Activated T-helper 1 cell treated with anti-CD3 and anti-CD28 coated beads, Interleukin-2, amount 50 U/mL, for 16 hours (primary cell): ENCODE measurements at places on chromosomes 12 and 14.

DNA sequence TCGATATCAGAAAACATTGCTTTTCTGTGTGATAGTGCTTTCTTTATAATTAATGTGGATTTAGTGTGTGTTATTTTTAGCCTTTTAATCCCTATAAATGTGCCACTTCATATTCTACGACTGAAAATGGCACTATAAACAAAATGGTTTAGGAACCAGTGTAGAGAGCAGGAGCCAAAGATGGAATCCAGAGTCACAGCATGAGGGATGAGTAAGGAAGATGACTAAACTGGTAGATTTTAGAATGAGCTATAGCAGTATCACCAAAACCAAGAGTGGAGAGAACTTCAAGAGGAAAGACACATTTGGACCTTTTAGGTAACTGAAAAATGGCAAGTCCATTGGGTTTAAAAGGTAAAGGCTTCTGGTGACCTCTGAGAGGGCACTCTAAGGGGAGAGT lies 887.2 kb downstream of the NRXN3 start:
- no peak for DNase-seq

GRCh38 chr14:91354979-91355685 lies 62.5 kb downstream of the CCDC88C start:
- no peak for DNase-seq

- no peak for DNase-seq
Observed at GRCh38 chr12:84637926-84638325, 274.7 kb downstream of the SLC6A15 start.

DNA sequence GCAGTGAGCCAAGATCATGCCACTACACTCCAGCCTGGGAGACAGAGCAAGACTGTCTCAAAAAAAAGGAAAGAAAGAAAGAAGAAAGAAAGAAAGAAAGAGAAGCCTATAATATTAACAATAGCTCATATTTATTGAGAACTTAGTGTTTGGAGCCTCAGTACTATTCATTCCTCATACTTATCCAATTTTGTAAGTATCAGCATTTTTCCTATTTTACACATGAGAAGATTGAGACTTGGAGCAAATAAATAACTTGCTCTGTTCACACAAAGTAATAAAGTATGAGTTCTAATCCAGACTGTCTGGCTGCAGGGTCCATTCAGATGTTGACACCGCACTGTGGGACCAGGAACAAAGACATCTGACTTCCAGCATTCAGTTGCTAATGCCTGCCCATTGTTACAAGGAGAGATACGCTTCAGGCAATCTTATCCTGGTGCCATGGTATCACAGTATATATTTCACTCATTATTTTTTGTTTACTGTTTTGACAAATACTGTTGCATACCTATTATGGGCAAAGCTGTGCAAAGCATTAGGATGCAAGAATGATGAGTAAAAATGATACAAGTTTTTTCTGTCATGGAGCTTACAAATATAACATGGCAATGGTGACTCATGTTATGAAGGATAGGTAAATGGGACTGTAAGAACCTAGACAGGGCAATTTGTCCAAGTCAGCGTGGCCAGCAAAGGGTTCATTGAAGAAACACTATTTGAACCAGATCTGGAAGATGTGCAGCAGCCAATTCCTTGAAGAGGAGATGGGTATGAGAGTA lies 21.4 kb upstream of the TMTC2 start:
- DNase-seq = no peak

DNA sequence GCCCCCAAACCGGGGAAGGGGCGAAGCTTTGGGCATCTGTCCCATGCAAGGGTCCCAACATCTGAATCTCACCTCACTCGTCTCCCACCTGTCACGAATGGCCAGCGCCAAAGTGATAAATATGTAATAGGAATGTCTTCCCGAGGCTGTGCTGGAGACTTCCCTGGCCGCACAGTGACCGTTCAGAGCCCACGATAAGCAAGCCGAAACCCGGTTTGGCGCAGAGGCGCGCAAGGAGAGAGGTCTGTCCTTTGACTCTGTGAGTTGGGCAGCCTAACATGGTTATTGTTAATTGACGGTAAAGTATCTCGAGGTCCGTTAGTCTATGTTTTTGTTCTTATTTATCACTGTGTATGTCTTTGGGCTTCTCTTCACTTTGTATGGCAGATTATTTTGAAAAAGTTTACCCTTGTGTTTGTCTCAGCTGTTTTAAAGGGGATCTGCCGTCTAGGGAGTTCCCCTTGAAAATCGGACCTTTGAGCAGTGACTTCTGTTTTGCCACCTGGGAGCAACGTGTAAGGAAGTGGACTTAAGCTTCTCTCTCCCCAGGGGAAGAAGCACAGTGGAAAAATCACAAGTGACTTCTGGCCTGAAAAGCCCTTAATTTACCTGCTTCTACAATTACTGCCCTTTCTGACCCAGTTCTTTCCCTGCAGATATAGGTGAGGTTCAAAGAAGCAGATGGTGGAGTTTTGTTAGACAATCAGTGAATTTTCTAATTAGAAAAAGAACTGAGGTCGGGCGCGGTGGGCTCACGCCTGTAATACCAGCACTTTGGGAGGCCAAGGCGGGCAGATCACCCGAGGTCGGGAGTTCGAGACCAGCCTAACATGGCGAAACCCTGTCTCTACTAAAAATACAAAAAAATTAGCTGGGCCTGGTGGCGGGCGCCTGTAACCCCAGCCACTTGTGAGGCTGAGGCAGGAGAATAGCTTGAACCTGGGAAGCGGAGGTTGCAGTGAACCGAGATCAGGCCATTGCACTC lies 1.1 kb upstream of the TM9SF1 start:
- DNase-seq = no peak

GRCh38 chr14:24986206-24986893 lies 63.6 kb downstream of the STXBP6 start:
- no peak for DNase-seq

- no peak for DNase-seq
Observed at GRCh38 chr12:1920436-1920835, 2.0 kb upstream of the CACNA2D4 start.

GRCh38 chr12:120479458-120479857 lies 9.9 kb upstream of the SRSF9 start:
- DNase-seq = no peak

DNA sequence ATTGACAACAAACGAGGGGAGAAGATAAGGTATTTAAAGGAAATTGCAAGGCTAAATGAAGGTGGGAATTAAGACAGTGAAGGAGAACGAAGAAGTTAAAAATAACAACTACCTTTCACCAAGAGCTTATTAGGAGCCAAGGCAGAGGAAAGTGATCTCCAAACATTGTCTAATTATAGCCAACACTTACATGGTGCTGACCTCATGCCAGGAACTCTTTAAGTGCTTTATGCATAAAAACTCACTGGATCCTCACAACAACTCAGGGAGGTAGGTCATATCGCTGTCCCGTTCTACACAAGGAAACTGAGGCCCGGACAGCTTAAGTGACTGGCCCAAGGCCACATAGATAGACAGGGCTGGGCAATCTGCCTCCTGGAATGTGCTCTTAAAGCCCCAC lies 19.5 kb downstream of the TAMALIN start:
- no peak for DNase-seq

DNA sequence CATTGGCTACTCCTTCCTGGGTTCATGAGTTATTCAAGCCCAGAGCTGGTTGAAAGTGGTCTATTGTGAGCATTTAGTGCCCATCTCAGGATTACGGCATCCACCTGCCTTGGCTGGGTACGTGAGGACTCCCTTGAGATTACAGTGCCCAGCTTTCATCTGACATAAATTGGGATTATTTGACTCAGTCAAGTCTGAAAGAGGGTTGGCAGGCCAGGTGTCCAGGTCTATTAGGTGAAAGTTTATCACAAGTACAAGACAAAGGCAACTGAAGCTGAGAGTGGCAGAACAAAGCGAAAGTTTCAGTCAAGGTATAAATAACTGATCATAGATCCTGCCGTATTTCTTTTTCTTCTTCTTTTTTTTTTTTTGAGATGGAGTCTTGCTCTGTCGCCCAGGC lies 84.6 kb upstream of the ATF7IP start:
- no peak for DNase-seq
